Posterior vena cava (tissue), 2 donors: ENCODE measurements at places on chromosomes 12 and 14.

- no peak for DNase-seq
These were observed 211.4 kb downstream of the SSPN start for GRCh38 chr12:26406813-26407212.

DNA sequence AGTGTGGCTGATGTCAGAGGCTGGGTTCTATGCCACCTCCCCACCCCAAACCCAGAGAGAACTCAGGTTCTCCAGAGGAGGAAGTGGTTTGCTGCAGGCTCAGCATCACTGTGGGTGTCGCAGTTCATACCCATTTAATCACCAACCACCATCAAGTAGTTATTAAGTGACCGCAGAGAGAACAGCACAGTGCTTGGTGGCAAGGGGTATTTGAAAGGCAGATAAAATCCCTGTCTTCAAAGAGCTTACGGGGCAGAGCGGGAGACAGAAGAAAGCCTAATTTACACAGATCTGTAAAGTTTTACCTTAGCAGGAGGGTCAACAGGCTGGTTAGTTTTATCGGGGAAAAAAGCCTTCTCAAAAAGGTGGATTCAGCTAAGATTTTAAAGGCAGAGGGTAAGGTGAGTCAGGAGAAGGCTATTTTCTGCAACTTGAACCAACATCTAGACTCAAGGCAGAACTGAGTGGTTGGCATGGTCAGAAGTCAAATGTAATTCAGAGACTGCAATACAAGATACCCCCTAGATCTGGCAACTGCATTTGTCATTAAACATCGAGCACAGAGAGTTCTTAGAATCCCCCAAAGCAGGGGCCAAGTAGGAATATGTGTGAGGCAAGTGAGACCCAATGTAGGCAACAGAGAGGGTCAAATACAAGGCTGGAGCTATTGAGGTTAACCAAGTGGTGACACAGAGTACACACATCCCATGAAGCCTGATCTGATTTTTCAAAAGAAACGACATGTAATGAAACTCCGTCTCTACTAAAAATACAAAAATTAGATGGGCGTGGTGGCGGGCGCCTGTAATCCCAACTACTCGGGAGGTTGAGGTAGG lies 13.2 kb downstream of the PXN start:
- DNase-seq: no peak

DNA sequence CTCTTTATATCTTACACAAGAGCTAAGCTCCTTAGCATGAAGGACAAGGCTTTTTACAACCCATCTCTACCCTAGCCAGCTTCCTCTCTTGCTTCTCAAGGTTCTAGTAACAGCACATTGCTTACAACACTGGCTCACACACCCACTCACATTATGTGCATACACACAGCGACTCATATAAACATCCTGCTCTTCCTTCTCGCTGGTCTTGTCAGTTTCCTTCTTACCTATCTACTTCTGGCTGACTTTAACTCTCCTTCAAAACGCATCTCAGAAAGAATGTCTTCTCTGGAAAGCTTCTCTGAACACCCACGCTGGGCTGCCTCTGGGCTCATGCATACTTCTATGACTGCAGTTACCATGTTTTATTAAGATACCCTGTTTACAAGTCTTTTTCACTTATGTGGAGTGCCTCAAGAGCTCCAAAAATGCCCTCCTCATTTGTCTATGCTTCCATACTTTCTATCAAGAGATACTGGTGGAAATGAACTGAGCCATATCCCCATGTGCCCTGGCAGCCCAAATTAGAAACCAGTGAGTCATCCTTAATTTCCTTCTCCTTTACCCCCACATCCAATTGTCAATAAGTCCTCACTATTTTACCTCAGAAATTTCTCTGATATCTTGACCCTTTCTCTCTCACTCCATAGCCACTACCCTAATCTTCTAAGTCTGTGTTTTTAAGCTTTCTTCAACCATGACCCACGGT lies 126.9 kb upstream of the KRAS start:
- DNase-seq: no peak

DNA sequence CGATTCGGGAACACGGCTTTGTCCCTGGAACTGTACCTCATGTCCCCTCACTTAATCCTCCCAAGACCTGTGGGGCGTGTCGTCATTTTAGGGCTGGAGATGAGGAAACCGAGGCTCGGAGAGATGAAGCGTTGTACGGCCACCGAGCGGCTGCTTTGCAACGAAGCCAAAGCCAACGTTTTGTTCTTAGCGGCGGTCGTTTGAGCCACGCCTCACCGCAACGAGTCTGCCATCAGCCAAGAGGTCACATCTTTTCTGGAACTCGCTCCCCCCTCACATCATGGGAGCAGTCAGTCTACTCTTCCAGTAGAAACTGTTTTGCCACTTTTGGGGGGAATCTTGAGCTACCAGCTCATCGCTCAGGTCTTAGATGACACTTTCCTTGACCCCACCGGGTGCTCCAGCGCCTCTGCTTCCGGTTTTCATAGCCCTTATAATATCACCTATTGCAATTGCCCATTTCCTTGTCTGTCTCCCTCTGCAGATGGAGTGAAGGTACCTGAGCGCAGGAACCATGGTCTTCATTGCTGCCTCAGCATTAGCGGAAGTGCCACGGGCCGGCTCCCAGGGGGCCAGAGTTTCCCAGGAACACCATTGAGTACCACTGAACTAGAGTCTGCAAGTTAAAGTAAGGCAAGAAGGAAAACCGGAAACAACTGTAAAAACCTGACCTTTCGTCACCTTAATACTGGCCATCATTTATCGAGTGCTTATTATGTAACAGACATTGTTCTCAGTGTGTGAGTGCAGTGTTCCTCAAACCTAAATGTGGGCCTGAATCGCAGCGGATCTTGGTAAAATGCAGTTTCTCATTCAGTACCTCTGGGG lies 19.6 kb downstream of the NINJ2 start:
- DNase-seq: peak; percentile 84
